Stimulated activated CD4-positive, alpha-beta T cell treated with anti-CD3 and anti-CD28 coated beads, Interleukin-12 subunit alpha, Interleukin-12 subunit beta, amount 100 ng/mL, for 4 hours (primary cell): ENCODE measurements at places on chromosomes 1 and 21.

DNA sequence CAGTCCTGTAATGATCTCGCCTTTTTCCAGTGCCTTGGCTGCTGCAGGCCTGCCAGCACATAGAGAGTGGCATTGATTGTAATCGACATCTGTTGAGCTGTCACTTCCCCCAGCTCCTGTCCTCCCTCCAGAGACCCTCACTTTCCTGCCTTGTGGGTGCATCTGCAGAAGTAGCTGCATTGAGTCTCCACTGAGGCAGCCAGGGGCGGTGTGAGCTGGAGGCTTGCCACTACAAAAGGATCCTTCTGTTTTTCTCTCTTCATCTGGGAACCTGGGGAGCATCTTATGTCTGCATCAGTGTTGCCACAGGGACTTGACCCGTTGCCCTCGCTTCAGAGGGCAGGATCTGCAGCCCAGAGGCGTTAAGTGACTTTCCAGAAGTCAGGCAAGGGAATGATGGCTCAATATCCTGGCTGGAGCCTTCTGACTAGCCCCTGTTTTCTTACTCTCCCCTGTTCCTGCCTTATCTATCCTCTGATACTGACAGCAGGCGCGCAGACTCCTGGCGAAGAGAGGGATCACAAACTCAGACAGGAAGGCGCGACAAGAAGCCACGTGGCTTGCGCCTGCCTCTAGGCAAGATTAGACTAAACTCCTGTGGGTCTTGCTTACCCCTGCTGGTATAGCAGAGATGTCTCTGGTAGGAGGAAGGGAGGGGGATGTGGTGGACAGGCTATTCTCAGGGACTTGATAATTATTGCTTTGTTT is 13.3 kb upstream of the FMOD start:
- no peak for DNase-seq

- DNase-seq: no peak
These were observed 1.3 kb downstream of the FOXE3 start for GRCh38 chr1:47417170-47418044.

DNA sequence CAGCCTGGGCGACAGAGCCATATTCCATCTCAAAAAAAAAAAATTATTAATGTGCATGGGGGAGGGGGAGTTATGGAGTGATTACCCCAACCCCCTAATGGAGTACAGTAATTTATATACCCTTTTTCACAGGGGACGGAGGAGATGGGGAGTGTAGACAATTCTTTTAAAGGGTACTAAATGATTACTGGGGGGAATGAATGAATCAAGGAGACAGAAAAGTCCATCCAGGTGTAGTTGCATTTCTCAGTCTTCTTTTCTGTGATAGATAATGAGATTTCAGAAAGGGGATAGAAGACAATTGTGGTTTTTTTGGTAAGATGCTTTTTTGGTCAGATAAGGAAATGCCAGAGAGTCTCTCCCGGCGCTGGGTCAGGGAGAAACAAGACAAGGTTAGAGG is 13.0 kb downstream of the OSBPL9 start:
- no peak for DNase-seq

GRCh38 chr1:60637651-60638050 is 444.7 kb upstream of the NFIA start:
- DNase-seq: no peak

GRCh38 chr1:45033356-45033755 is 21.3 kb downstream of the UROD start:
- DNase-seq: no peak

- no peak for DNase-seq
These were observed 352 bp downstream of the KCNK1 start for GRCh38 chr1:233614173-233614742.

DNA sequence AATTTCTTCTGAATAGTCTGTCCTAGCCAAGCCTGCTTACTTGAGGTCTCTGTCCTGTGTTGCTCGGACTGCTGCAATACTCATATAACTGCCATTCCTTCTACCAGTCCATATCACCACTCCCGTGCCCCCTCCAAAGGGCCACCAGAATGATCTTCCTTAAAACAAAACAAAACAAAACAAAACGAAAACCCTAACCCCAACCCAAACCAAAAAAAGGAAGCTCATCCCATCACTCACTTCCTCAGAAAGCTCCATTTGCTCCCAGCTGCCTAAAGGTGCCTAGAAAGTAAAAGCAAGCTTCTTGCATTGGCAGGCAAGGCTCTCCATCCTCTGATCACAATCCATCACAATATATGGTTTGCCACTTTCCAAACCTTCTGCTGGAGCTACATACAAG is 20.3 kb downstream of the USP24 start:
- DNase-seq: no peak

DNA sequence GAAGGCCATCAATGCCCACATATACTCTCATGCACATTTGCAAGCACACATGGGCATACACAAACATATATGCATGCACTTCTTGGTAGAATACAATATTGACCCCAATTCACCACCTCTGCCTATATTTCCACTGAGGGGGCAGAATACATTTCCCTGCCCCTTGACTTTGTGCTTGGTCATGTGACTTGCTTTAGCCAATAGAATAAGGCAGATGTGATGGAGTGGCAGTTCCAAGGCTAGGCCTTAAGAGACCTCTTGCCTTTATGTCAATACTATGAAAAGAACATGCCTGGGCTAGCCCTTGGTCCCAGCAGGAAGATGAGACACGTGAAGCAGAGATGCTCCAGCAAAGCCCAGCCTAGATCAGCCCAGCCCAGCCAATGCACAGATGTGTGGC is 66.0 kb upstream of the GRIK3 start:
- no peak for DNase-seq

DNA sequence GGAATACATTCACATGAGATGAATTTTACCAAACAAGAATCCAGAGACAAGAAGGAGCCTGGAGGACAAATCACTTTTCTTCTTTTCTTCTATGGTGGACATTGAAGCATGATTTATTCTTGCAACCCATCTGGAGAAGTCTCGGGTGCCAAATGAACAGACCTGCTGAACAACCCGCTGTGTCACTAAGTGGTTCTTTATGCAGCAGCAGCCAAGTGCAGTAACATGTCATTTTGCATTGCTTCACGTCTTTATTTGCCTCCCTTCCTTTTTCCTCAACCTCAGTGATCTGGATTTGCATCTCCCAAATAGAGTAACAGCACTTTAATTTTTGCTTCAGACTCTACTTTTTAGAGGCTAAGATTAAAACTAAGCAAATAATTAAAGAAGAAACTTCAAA is 50.0 kb upstream of the TENT5C start:
- no peak for DNase-seq

GRCh38 chr1:41673378-41673777 is 188.9 kb upstream of the EDN2 start:
- DNase-seq: no peak

DNA sequence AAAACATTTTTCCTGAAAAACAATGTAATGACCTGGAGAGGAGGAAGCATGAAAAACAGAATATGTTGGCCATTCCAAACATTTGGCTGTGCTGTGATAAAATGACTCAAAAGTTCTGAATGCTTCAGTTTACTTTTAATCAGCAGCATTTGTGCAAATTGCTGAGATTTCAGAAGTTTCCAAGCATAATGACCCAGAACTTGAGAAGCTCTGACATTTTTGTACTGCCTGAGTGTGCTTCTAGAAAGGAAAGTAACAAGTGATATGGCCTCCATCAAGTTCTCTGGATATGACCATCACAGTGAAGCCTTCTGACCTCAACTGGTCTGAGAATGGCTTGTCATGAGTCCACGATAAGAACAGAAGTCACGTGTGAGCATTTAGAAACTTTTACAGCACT is 283.4 kb upstream of the ZRANB2 start:
- no peak for DNase-seq

DNA sequence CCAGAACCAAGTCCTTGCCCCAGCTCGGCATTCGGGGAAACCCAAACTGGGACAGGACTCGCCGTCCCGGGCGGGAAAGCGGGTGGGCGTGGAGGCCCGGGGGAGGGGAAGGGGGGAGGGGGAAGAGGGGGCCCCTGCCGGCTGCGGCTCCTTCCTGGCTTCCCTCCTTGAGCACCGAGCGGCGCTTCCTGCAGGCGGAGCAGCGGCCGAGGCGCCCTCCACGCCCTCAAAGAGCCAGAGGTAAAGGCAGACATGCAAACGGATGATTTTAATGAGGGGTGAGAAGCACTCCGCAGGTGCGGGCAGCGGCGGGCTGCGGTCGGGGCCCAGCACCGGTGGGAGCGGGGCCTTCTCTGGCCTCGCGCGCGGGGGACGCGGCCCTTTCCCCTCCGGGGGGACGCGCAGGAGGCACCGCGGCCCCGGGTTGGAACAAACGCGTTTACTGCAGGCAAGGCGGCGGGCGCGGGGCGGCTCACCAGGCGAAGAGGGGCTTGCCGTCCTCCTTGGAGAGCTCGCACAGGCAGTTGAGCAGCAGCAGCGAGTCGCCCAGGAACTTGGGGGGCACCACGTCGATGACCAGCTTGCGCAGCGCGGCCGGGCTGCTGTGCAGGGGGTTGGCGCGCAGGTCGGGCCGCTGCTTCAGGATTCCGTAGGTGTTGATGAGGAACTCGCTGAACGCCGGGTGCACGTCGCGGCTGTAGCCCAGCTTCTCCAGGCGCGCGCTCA is 5.7 kb upstream of the FTCD start:
- no peak for DNase-seq

GRCh38 chr21:37623689-37624088 is 257.1 kb downstream of the DYRK1A start:
- no peak for DNase-seq

DNA sequence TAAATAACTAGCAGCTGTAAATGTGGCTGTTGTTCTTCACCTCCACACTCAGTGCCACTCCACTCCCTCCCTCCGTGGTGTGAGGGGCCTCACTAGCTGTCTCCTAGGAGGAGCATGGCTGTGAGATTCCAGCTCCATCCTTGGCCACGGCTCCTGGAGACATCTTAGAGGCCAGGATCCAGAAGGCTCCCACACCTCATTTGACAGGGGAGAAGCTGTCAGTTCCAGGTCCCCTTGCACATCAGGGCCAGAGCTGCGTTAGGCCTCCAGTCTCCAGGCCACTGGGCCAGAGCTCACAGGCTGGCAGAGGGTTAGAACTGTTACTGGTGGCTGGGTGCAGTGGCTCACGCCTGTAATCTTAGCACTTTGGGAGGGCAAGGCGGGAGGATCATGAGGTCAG is 15.0 kb downstream of the PCSK9 start:
- no peak for DNase-seq

GRCh38 chr1:84436876-84437655 is 38.8 kb downstream of the DNASE2B start:
- no peak for DNase-seq

DNA sequence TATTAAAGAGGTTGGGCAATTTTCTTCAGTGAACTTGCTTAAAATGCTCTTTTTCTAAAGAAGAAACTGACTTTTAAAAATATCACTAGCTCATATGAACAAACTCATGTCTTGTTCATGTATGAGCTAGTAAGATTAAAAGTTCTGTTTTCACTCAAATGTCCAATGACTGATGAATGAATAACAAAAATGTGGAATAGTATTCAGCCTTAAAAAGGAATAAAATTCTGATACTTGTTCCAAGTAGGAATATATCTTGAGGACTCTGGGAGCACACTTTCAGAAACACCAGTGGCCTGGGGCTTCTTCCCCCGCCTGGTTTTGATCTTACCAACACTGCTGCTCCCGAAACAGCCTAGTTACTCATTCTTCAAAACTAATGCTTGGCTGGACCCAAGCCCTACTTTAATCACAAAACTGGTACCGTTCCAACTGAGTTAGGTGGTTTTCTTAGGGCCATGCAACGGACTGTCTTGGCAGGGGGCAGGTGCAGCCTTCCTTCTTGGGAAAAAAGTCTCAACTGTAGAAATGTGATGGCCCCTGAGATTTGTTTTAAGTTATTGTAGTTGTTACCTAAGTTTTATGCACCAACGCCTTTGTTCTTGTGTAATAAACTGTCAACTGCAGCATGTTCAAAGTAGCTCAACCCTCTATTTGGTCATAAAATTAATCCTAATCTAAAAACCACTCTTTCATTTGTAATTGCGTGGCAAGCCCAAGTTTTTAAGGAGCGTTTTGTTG is 116.0 kb downstream of the ETS2 start:
- DNase-seq: no peak

DNA sequence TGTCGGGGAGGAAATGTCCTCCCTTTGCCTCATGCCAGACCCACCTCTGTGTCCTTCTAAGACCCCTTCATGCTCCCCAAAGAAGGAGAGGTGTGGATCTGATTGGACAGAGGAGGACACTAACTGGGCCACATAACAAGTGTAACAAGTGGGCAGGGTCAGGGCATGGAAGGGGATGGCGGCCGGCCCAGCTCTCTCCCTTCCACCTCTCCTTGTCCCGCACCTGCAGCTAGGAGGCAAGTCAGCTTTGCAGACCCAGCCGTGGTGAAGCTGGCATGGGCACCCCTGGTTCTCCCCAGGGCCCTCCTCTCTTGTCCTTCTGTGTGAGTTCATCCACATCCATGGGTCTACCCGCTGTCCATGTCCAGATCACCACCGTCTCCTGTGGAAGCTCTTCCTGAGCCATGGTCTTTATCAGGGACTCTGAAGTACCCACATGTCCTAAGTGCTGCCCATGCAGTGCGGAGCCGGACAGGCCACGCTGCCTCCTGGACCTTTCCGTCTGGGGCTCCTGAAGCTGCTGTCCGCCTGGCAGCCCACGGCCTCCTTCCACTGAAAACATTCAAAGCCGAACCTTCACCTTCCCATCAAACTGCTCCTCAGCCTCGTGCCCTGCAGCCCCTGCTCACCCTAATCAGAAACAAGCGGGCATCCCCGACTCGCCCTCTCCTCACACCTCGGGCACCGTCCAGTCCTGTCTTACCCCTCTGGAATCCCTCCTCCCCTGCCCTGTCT is 460.5 kb downstream of the PTPRU start:
- DNase-seq: no peak

- no peak for DNase-seq
These were observed 184.4 kb upstream of the KCNK2 start for GRCh38 chr1:214898161-214898560.

GRCh38 chr1:21705303-21705980 is 36.3 kb upstream of the RAP1GAP start:
- no peak for DNase-seq

GRCh38 chr1:162091681-162092524 is 22.4 kb downstream of the NOS1AP start:
- no peak for DNase-seq

- no peak for DNase-seq
These were observed 82.1 kb downstream of the KCND3 start for GRCh38 chr1:111907321-111907720.

DNA sequence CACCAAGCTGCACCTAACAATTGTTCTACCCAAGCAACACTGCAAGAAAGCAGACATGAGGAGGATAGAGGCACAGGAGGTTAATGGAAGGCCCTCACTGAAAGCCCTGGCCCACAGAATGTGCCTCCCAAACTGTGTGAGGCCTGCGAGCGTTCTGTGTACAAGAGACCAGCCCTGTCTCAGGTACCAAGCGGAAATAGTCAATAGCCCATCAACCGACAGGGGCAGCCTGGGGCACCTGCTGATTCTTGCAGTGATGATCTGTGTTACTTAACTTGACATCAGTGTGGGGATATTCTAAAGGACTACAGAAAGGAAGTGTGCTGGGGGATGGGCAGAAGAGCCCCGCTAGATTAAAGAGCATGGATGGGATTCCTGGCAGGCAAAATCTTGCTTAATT is 392.4 kb downstream of the KCNH1 start:
- DNase-seq: no peak
